HuH-7 (cell line): ENCODE measurements at places on chromosomes 4 and X.

DNA sequence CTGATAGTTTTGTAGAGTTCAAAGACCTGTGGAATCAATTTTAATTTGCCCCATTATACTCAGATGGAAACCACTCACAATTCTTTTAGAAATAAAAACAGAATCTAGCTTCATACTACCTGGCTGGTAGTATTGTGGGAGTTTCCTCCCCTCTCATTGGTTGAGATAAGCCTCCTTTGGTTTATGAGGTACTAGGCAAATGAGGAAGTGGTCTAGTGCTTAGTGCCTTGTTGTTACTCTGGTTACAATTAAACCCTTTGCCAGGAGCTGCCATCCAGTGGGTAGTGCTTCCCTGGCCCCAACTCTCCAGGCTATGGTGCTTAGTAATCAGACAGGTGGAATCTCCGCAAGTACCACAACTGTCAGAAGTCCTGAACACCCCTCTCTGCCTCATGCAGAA lies 118.3 kb downstream of the CDKL5 start:
- DNase-seq: no peak

DNA sequence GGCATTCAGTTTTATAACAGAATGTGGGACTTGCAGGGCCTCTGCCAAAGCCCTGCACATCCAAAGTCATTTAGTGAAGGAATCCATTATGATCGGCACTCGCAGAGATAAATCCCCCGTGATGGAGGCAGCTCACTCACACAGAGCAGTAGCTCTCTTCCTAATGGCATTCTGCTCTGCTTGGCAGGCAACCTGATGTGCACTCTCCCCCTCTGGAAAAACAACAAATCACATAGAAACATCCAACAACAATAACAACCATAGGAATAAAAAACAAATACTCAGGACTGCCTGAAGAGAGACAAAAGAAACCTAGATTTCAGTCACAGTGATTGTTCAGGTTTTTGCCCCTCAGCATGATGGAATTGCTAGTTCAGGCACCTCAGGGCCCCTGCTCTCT lies 59.7 kb downstream of the NAA11 start:
- no peak for DNase-seq

DNA sequence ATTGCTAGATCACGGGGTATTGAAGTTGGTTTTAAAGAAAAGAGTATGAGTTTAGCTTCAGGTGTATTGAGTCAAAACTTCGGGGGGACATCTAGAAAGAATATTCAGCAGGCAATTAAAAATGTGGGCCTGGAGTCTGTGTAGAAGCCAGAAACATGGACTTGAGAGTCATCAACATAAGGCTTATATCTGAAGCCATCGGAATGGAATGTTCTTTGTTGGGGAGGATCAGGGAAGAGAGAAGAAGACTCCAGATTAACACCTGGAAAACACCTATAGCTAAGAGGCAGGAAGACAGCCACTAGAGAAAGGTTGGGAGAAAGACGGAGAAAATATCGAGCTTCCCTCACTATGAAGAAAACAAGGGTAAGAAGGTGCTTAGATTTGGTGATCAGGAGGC lies 69.5 kb downstream of the BEND2 start:
- no peak for DNase-seq

DNA sequence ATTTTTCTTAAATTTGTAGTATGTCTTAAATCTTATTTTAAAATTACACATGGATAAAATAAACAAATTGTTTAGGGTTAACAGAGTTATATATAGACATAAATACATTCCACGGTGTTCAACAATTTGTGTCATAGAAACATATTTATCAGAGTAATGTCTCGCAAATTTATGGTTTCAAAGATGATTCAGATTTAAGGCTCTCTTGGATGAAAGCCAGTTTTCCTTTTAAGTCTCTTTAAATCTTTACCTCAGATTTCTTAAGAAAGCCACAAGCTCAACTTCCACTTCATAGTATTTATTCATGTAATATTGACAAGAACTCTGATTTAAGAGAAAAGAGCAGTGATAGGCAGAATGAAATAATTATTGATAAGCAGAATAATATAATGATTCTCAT lies 1254.8 kb upstream of the ADGRL3 start:
- DNase-seq: no peak

GRCh38 chr4:181959121-181959520 lies 284.1 kb upstream of the TENM3 start:
- DNase-seq: no peak

GRCh38 chr4:1668488-1668840 lies 15.6 kb downstream of the FAM53A start:
- no peak for DNase-seq

- no peak for DNase-seq
These were observed 15.0 kb downstream of the C4orf33 start for GRCh38 chr4:129110931-129111330.

GRCh38 chrX:44332437-44332836 lies 11.0 kb downstream of the EFHC2 start:
- DNase-seq: no peak

DNA sequence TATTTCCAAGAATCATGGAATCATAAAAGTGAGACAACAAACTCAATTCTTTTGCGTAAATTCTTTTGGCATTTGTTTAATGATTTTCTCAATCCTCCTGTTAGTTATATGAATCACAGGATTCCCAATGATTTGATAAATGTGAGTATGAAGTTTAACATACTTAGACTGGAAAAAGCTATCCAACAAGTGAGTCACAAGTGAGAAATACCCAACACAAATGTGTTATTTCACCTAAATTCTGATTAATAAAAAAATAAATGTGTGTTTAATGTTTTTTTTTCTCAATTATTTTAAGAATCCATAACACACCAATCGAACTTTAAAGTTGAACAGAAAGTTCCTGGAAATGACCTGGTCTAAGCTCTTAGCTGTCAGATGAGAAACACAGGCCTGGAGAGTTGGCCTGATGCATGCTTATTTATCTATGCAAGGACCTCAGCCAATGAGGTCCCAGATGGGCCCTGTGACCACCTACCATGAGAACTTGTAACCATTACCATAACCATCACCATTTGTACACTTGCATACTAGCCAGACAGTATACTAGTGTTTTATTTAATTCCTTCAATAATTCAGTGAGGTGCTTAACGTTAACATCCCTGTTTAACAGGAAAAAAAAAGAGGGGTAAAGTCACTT lies 386.7 kb downstream of the SPRY1 start:
- no peak for DNase-seq

DNA sequence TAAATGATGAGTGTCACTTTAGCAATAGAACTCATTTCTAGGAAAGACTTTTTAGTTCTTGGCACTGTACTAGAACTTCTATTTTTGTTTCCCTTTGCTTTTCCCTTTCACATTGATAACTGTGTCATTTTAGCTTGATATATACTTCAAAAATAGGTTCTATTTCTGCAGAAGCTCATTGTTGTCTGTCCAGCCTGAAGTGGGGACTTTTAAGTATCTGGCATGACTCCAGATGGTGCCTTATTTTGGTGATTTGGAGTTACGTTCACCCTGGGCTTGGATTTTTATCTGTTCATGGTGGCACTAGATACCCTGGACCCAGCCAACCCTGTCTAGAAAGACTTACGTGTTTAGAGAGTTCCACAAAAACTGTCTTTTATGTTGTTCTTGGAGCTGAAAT lies 3.4 kb downstream of the ABHD18 start:
- DNase-seq: no peak

DNA sequence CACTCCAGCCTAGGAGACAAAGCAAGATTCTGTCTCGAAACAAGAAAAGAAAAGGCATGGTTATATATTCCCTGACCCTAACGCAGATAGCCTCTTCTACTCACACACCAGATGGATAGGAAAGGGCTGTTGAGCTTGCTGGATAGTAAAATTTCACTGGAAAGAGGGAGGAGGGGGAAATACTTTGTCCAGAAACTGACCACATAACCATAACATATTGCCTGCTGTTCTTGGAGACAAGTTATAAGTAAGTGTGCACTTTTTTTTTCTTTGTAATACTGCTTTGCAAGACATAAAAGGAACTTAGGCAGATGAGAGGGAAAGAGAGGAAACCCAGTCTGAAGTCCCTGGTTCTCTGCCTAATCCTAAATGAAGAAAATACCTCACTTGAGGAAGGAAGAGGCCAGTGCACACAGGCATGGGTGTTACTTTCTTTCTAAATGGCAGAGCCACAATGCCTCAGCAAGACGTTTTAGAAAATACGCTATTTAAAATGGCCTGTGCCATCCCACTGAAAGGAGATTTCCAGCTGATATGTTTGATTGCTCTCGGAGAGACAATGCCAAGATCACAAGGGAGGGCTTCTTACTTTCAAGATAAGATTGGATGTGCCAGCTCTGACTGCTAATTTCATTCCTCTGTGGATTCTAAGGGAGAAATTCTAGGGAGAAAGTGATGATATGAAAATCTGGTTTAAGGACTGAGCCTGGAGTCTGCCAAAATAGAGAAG lies 140.6 kb downstream of the DCTD start:
- no peak for DNase-seq

- no peak for DNase-seq
These were observed 126.7 kb upstream of the OTUD4 start for GRCh38 chr4:145307120-145307519.

- no peak for DNase-seq
These were observed 179.5 kb upstream of the FTHL17 start for GRCh38 chrX:31251336-31251735.

DNA sequence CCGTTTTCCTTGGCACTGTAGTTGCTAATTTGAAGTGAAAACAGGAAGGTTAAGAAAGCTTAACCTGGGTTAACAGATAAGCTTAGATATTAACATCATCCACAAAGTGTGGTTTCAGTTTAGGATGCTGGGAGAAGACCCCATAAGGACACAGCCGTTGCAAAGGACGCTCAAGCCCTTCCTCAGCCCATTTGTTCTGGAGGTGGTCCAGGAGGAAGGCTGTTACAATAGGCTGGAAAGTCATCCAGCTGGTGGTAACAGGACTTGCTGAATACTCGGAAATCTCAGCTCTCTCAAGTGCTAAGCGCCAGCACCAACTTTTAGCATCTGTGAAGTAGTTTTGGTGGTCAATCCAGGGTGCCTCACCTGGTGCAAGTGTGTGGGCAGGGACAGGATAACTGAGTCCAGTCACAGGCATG lies 14.2 kb downstream of the CHST7 start:
- no peak for DNase-seq

- DNase-seq: no peak
These were observed 4.5 kb upstream of the CBR4 start for GRCh38 chr4:169014586-169014985.

DNA sequence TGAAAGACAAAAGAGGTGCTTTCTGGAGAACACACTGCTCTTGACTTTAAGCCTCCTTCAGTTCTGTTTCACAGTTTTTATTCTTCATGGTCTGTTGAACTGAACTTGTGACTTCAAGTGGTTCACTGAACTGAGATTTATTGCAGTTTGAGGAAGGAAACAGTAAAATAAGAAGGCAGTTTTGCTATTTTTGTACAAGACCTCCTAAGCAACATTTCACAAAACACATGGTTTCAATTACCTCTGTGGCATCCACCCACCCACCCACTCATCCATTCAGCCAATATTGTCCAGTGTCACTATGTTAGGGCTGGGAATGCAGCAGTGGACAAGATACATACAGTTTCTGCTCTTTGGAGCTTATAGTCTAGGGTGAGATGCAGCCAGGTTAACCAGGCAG lies 131.3 kb downstream of the IL1RAPL2 start:
- DNase-seq: no peak

- peak; percentile 56 for DNase-seq
These were observed 628 bp downstream of the MXD4 start for GRCh38 chr4:2261110-2261852.

GRCh38 chr4:42965326-42965725 lies 72.8 kb downstream of the GRXCR1 start:
- no peak for DNase-seq

GRCh38 chr4:108035691-108036090 lies 46.0 kb downstream of the HADH start:
- DNase-seq: no peak

- no peak for DNase-seq
These were observed 1183.9 kb downstream of the RPA4 start for GRCh38 chrX:98067611-98068010.
